ENCODE measurements at places on chromosomes 2 and 18.

- no peak for DNase-seq
Measured at GRCh38 chr2:10552220-10552870, 104.2 kb upstream of the ODC1 start.

DNA sequence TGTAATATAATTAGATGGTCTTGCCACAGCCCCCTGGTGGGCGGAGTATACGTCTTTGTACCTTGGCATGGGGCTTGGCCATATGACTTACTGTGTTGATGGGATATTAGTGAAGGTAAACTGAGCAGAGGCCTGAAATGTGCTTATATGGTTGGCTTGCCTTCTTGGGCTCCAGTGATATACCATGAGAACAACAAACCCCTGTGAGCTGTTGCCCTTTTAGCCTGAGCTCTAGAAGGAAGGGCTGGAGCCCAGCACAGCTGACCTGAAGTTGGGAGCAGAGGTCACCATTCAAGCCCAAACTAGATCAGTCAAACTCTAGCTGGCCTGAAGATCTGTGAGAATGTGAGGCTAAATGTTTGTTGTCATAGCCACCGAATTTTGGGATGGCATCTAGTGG lies 75.2 kb upstream of the CD302 start:
- DNase-seq: no peak

GRCh38 chr2:61277756-61278155 lies 115.8 kb downstream of the C2orf74 start:
- DNase-seq: no peak

- no peak for DNase-seq
Measured at GRCh38 chr2:216118474-216118873, 9.3 kb downstream of the XRCC5 start.

- DNase-seq: peak; percentile 91
Measured at GRCh38 chr18:44654573-44654972, 26.1 kb upstream of the SETBP1 start.

- DNase-seq: no peak
Measured at GRCh38 chr2:23401427-23402204, 16.6 kb downstream of the KLHL29 start.

DNA sequence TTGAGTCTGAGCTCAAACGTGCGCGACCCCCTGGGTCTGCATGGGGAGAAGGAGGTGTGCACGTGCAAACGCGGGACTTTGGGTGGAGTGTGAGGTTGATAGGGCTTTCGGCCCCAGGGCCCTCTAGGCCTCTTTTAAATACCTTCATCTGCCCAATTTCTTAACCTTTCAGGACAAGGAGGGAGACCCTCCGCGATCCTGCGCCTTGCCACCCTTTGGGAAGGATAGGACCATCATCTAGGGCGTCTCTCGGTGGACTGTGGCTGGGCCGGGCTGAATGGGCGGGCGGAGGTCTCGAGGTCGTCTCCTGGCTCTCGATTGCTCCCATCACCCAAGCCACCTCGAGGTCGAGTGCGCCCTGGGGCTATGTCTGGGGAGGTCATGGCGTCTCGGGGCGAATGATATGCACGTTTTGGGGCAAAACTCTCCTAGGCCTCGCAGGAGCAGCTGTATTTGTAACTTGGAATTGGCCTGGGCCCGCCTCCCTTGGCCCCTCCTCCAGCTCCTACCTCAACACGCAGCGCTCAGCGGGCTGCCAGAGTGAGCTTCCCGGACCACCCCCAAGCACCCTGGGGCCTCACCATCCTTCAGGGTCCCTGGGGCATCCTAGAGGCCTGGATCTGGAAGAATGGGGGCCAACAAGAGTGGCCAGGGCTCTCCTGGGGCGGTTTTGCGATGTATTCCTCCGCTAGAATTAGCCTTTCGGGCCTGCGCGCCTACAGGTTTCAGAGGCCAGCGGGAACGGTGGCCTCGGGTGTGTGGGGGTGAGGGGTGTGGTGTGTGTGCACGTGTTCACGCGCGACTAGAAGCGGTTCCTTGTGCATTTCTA lies 8.7 kb upstream of the SIX3 start:
- DNase-seq: no peak

DNA sequence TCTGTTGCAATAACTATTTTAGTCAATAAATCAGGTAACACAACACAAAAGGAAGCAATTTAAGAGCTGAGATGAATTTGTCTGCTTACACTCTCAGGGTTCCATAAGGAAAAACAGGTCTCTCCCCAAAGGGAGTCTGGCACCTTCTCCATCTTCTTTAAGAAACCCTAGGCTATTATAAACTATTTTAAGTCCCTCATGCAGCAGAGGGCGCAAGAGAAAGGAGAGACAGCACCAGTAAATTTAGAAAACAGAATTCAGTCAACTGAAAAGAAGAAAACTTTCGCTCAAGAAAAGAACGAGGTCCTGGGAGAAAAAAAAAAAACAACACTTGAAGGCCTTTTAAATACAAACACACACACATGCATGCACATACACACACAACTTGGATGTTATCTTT lies 19.1 kb downstream of the SULT1C4 start:
- no peak for DNase-seq

GRCh38 chr2:127463155-127463991 lies 45.1 kb downstream of the PROC start:
- DNase-seq: no peak

DNA sequence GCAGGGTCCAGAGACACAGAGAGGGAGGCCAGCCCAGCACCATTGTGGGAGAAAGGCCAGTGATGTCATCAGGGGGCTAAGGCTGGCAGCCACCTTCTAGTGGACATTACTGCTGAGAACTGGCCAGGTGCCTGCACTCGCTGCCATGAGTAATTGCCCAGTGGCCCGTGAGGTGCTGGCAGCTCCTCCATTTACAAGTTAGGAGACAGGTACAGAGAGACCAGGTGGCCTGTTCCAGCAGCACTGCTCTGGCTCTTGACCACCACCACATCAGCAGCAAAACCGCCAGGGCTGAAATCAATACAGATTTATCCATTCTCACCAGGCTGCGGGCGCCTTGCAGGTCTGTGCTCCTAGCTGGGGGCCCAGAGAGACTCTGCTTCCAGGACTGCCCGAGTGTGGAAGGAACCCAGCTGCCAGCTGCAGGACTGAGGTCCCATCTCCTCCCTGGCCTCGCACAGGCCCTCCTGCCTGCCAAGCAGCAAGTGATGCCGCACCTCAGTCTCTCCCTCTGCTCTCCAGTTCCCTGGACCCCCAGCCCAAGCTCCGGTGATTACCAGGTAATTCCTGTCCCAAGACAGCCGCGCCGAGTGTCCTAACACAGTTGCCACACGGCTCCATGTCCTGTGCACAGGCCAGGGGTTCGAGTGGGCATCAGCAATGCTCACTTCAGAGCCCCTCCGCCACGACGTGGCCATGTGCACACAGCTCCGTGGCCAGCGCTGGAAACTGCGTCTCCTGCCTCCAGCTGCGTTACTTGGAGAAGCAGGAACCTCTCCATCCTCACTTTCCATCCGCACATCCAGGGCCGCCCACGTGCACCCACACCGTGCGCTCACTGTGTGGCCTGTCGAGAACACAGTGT lies 101.0 kb upstream of the CTDP1 start:
- DNase-seq: no peak

- no peak for DNase-seq
Measured at GRCh38 chr2:2800001-2800400, 468.9 kb upstream of the MYT1L start.

- no peak for DNase-seq
Measured at GRCh38 chr2:88095022-88095421, 27.4 kb downstream of the SMYD1 start.

- no peak for DNase-seq
Measured at GRCh38 chr2:85712336-85712735, 18.2 kb downstream of the GNLY start.

DNA sequence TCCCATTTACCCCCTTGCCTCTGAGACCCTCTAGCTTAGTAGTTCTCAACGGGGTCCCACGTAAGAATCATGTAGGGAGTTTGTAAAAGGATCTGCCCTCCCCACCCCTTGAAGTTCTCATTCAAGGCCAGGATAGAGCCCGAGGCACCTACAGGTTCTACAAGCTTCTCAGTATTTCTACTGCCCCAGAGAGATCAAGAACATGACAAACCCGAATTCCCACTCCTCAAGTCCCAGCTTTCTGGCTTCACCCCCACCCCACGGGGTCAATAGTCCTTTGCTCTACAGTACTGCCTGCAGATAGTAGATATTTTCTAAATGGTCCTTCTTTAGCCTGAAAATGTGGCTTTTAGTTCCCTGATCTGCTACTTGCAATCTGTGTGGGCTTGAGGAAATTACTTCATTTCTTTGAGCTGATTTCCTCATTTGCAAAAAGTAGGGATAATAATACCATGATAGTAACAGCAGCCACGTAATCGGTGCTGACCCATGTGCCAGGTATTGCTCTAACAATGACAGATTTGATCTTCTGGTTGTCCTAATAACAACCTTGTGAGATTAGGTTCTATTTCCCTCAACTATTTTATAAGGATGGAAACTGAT lies 7.1 kb downstream of the CIB4 start:
- DNase-seq: no peak

DNA sequence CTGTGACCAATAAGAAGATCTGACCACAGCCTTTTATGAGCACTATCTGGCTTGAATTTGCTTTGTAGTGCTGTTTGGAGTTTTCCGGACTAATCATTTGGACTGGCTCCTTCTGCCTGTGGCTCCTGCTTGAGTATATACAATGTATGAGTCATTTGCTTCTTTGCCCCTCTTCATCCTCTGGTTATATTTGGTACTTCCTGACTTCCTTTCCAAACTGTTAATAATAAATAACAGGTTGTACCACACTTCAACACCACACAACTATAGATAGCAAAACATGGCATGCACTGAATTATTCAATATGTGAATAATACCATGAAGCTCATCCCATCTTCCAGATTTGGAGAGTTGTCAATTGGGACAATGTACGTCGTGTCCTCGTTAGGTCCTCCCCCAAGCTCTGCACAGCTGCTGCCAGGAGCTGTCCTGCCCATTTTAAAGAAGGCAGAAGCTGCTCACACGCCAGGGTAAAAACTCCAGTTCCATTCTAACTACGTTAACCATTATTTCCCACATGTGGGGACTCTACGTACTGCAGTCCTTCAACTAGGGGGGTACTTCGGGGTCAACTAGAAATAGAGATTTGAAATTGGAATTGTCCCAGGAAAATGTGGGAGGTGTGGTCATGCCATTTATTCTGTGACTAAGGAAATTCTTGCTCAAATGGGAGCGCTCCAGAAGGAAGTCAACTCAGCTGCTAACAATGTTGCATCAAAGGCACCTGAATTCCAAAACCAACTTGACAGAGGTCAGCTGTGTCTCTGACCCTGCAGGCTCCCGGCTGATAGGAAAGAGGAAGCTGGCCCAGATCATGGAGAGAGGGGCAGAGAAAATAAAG lies 38.1 kb downstream of the ST8SIA5 start:
- DNase-seq: peak; percentile 43

DNA sequence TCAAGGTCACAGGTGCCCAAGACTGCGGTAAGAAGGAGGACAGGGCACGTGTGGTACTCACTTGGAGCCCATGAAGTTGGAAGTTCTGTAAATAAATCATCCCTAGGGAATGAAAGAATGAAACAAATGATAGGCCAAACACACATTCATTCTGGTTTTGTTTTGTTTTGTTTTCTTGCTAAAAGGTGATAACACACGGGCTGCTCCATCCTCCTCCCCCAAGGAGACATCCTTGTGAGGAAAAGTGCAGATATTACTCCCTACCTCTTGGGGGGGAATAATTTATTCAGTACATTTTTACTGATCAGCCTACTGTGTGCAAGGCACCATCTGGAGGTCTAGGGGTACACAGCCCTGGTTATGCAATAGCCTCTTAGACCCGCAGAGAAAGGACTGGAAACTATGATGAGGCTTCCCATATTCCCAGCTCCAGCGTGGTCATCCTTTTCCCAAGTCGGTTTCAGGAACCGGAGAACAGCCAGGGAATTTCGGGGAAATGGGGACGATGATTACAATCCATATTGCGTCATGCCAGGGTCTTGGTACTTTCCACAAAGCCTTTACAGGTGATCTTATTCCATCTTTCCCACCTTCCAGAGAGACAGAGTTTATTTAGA lies 6.3 kb downstream of the RAX start:
- DNase-seq: no peak

GRCh38 chr18:8657050-8657820 lies 48.0 kb downstream of the RAB12 start:
- DNase-seq: no peak
